Ascending aorta (tissue), 2 donors: ENCODE measurements at places on chromosomes 6 and 20. TPM values are rescaled to one million over a fixed set of nuclear protein-coding genes. Genes with fewer than 3 reads are reported as not detected.

DNA sequence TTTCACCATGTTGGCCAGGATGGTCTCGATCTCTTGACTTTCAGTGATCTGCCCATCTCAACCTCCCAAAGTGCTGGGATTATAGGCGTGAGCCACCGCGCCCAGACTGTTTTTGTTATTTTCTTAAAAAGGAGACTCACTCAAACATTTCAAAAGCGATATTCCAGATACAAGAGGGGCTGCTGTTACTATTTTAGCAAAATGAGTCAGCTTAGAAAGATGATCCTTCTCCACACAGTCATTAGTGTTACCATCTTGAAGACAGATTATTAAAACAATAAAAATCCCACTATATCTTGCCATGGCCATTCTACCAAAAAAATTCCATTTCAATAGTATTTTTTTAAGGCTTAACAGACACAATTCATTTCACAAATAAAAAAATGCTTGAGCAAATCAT lies 102.8 kb downstream of the PREP start:
- DNase-seq = no peak
- H3K4me1 ChIP-seq = no peaks in the 10 kb centered on the region
- no peak overlapping the region for H3K27ac ChIP-seq
- peaks cover 12% of the 10 kb centered on the region for H3K36me3 ChIP-seq

- no peaks in the 10 kb centered on the region for H3K4me1 ChIP-seq
These were observed 23.0 kb upstream of the BMP5 start for GRCh38 chr6:55898342-55898741.

DNA sequence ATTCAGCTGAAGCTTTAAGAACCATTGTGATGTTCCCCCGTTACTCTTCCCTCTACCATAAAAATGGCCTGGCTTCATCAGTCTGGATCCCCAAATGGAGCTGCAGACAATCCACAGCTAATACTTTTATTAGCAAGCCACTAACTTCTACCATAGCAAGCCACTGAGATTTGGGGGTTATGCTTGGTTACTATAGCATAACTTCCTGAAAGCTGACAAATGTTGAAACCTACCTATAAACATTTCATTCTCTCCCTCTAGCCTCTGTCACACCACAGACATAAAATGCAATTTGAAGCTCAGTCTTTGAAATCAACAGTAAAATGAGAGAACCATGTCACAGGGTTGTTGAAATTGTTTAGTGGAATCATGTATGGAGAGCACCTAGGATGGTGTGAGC lies 3.0 kb upstream of the HTR1E start:
- H3K4me1 ChIP-seq = no peaks in the 10 kb centered on the region
- no peak for DNase-seq
- H3K27me3 ChIP-seq = no peaks in the 10 kb centered on the region
- no peaks in the 10 kb centered on the region for H3K36me3 ChIP-seq
- no peak overlapping the region for H3K4me3 ChIP-seq
- no peak overlapping the region for H3K27ac ChIP-seq

DNA sequence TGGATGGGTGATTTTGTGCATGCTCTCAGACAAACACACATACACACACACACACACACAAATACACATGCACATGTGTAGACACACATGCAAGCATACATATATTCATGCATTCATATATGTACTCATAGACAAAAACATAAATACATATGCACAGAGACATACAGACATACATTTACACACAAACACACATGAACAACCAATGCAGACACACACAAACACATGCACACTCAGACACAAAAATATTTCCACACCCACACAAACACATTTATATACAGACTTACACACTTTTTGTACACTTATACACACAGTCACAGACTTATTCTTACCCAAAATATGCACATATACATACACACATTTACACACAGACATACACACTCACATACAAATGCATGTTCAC lies 94.9 kb upstream of the NKX2-2 start:
- H3K4me1 ChIP-seq = no peaks in the 10 kb centered on the region
- no peaks in the 10 kb centered on the region for H3K36me3 ChIP-seq
- H3K27ac ChIP-seq = no peak overlapping the region
- H3K27me3 ChIP-seq = no peaks in the 10 kb centered on the region
- no peak for DNase-seq

GRCh38 chr20:63484236-63484635 lies 11.8 kb upstream of the KCNQ2 start:
- H3K36me3 ChIP-seq = no peaks in the 10 kb centered on the region
- H3K4me1 ChIP-seq = no peaks in the 10 kb centered on the region
- no peak overlapping the region for H3K27ac ChIP-seq
- no peak for DNase-seq

Gene CD93
- total RNA-seq = 206 TPM
